ENCODE measurements at places on chromosomes 13 and 19.

GRCh38 chr19:48970923-48971395 lies 5.8 kb downstream of the FTL start:
- peak; percentile 88 for DNase-seq

DNA sequence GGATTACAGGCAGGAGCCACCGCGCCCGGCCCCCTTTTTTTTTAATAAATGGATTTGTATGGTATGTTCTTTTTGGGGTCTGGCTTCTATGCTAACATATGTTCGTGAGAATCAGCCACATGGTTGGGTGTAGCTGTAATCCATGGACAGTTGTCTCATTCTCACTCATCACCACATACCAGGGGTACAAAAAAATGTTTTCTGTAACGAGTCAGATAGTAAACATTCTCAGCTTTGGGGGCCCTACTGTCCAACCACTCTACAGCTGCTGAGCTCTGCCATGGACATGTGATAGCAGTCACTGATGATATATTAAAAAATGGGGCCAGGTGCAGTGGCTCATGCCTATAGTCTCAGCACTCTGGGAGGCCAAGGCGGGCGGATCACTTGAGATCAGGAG lies 5.1 kb upstream of the RETN start:
- no peak for DNase-seq

DNA sequence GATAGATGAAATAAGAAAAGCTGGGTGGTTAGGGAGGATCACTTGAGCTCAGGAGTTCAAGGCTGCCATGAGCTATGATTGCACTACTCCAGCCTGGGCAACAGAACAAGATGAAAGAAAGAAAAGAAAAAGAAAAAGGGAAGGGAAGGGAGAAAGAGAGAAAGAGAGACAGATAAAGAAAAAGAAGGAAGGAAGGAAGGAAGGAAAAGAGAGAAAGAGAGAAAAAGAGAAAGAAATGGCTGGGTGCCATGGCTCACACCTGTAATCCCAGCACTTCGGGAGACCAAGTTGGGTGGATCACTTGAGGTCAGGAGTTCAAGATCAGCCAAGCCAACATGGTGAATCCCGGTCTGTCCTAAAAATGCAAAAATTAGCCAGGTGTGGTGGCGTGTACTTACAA lies 21.1 kb downstream of the TEX101 start:
- no peak for DNase-seq

GRCh38 chr13:27868641-27869435 lies 51.0 kb upstream of the PDX1 start:
- DNase-seq = no peak

- no peak for DNase-seq
Measured at GRCh38 chr19:35767288-35768081, 7.9 kb upstream of the ARHGAP33 start.

- DNase-seq = no peak
Measured at GRCh38 chr13:106804991-106805390, 237.1 kb upstream of the ARGLU1 start.
